ENCODE measurements at places on chromosomes 16 and 17.
A peak's percentile ranks its signal among the peaks of the same experiment; 100 is the strongest.

DNA sequence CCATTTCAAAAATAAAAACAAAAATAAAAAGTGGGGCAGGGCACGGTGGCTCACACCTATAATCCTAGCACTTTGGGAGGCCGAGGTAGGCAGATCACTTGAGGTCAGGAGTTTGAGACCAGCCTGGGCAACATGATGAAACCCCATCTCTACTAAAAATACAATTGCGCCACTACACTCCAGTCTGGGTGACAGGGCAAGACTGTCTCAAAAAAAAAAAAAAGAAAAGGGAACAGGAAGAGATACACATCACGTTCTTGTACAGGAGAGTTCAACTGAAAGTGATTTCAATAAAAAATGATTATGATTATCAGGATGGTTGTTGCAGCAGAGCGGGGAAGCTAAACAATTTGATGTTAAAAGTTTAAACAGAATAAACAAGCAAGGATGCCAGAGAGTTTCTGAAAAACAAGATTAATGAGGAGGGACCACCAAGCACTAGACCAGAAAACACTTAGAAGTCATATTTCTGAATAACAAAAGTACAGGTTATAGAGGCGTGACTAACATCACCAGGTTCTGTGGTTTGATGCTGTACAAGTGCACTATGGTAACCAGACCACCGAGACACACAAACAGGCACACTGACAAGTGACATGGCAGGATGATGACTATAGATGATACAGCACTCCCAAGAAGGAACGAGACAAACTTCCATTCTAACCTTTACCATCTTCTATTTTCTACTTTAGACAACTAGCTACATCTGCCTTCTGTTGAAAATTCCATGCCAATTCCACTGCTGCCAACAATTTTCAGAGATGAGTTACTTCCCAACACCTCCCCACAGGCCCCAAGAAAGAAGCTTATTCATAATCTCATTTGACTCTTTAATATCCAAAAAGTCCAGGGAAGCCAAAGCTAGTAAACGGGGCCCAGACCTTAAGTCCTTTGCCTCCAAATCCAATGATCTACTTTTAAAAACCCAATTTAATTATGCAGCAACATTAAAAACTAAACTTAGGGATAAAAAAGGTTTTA, 11.8 kb downstream of the DNAJA2 start:
- no peak for DNase-seq

GRCh38 chr16:86040496-86040895, 141.5 kb downstream of the IRF8 start:
- no peak for DNase-seq

- DNase-seq = no peak
These were observed 35.7 kb upstream of the CCL2 start for GRCh38 chr17:34219405-34219804.

- no peak for DNase-seq
These were observed 6.9 kb upstream of the CD300LD start for GRCh38 chr17:74599023-74599399.

GRCh38 chr17:21842332-21843317, 150.3 kb downstream of the KCNJ18 start:
- no peak for DNase-seq

DNA sequence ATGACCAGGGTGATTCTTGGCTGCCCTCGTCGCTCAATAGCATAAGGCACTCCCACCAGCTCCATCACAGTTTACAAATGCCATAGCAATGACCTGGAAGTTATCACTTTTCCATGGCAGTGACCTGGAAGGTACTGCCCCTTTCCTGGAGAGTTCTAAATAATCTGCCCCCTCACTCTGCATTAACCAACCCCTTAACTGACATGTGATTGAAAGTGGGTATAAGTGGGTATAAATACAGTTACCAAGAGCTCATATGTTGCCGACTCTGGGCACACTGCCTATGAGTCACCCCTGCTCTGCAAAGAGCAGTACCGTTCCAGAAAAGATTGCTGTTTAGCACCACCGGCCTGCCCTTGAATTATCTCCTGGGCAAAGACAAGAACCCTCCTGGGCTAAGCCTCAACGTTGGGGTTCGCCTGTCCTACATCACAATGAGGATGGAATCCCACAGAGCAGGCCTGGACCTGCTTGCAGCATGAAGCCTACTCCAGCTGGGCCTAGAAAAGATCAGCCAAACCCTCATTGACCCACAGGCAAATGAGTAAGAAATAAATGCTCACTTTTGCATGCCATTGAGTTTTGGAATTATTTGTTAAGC, 95.2 kb upstream of the SEC14L1 start:
- DNase-seq = no peak

DNA sequence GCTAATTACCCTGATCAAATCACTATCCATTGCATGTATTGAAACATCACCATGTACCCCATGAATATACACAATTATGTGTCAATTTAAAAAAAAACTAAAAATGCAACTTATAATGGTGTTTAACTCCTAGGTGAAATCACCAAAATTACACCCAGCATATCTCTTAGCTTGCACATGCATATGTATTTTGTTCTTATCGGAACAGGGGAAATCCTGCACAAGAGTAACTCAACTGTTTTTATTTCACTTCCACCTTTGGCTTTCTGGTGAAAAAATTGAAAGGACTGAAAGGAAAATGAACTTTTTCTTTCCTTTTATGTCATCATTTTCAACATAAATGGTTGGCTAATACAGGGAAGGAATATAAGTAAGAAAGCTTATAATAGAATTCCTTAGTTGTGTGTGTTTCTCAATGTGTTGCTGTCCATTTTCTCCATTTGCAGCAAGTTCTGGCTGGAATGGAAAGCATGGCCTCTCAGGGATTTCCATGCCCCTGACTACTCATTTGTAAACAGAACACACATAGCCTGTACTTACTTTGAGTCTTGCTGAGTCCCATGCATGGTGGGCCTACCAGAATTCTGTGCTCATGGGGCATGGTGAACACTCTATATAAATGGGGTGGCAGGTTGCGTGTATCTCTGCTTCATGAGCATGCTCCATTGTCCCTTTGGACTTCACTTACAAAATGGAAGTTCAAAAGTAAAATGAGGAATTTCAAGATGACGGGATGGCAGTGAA, 462.0 kb downstream of the HS3ST3B1 start:
- DNase-seq = no peak

DNA sequence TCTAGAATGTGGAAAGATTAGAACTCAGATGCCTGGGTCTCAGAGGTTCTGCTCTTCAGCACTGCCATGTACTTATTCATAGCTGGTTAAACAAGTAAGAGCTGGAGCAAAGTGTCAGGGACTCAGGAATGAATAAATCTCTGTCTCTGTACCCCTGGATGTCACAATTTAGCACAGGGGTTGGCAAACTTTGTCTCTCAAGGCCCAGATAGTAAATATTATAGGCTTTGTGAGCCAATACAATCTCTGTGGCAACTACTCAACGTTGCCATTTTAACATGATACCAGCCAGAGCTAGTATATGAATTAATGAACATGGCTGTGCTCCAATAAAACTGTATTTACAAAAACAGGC, 220.3 kb upstream of the MON1B start:
- DNase-seq = no peak

GRCh38 chr17:46003907-46004748, 5.1 kb downstream of the STH start:
- DNase-seq = no peak

GRCh38 chr16:12752159-12752558, 51.5 kb downstream of the CPPED1 start:
- no peak for DNase-seq

DNA sequence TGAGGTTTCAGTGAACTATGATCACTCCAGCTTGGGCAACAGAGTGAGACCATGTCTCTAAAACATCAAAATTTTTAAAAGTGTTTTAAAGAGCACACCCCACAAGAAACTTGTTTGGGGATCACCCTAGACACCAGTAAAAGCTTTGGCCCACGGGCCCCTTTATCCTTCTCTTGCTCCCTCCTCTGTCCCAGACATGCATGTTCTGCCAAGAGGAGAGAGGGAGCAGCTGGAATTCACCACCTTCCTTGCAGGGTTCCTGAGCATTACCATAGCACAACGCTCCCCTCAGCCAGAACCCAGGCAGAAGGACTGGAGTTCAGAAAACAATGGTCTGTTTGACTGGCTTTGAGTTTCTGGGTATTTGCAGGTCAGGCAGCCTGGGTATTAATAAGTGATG, 214.3 kb upstream of the CDH5 start:
- DNase-seq = peak; percentile 62

GRCh38 chr16:67750466-67750865, 31.4 kb upstream of the GFOD2 start:
- no peak for DNase-seq

GRCh38 chr17:78474614-78475146, 96.2 kb downstream of the PGS1 start:
- DNase-seq = no peak

- DNase-seq = no peak
These were observed 62.8 kb upstream of the GCSH start for GRCh38 chr16:81158964-81159363.

DNA sequence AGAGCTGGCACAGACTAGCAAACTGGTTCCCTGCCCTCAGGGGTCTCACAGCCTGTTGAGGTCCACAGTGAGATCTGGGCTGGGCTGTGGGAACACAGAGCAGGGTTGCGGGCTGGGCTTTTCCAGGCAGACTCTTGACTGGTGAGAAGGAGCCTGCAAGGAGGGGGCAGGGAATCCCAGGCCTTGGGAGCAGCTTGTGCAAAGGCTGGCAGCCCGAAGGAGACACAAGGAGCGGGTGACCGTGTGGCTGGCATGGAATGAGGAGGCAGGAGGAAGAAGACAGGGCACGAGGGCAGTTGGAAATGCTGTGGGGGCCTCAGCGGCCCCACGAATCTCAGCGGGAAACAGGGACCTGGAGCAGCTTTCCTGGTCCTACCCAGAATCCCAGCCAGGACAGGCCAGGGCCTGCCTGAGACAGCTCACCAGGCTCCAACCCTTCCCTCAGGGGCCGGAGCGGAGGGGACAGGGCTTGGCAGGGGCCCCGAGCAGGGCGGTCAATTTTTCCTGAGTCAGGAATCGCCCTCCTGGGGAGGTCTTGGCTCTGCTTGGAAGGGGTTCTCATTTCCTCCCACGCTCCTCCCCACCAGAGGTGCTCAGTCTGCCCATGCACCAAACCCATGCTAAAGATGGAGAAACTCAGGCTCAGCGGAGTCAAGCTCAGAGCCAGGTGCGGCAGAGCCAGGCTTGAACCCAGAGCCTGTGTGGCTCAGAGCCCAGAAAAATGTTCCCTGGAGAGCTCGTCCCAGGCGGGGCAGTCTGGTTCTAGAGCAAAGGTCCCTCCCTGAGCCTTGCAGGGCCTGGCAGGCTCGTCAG, 9.2 kb upstream of the SNN start:
- DNase-seq = no peak

DNA sequence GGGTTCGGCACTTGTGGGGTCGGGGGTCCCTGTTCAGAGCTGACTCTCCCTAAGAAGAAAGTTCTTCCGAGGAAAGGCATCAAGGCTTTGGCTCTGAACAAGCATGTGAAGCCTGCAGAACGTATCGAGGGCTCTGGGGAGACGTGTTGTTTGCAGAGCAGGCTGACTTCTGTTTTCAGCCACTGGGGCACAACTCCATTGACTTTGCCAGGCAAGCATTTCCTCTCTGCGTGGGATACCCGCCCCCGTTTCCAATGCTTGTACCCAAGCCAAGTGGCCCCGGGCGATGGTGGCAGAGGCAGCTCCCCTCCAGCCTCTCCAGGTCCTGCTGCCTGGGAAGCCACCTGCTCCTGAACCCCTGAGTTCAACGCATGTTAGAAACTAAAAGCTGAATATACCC, 255.7 kb downstream of the RBFOX3 start:
- no peak for DNase-seq

Data from fibroblast of skin of right biceps (primary cell).